ENCODE measurements at places on chromosomes 6 and 20. TPM values are rescaled to one million over a fixed set of nuclear protein-coding genes. Genes with fewer than 3 reads are reported as not detected.

The LGSN gene
- polyA plus RNA-seq = not detected

The INSM1 gene
- not detected for polyA plus RNA-seq

The MATN4 gene
- polyA plus RNA-seq = 0.11 TPM

The HLA-DQA2 gene
- not detected for polyA plus RNA-seq

The DSP gene
- polyA plus RNA-seq = 0.03 TPM

The CALHM5 gene
- polyA plus RNA-seq = 4.5 TPM

The EPPIN gene
- not detected for polyA plus RNA-seq

The TRAPPC3L gene
- polyA plus RNA-seq = not detected

The GFOD1 gene
- 12.1 TPM for polyA plus RNA-seq

The ID4 gene
- polyA plus RNA-seq = not detected

The MEI4 gene
- polyA plus RNA-seq = not detected

The WDR27 gene
- polyA plus RNA-seq = 60.1 TPM

The WFDC10B gene
- not detected for polyA plus RNA-seq

The PRSS16 gene
- polyA plus RNA-seq = not detected

The ADGRF5 gene
- 26.3 TPM for polyA plus RNA-seq

Data from endothelial cell of umbilical vein (primary cell).